ENCODE measurements at places on chromosomes 3 and 15.

GRCh38 chr15:35111861-35112260 is 26.8 kb upstream of the NANOGP8 start:
- DNase-seq, result no peak

DNA sequence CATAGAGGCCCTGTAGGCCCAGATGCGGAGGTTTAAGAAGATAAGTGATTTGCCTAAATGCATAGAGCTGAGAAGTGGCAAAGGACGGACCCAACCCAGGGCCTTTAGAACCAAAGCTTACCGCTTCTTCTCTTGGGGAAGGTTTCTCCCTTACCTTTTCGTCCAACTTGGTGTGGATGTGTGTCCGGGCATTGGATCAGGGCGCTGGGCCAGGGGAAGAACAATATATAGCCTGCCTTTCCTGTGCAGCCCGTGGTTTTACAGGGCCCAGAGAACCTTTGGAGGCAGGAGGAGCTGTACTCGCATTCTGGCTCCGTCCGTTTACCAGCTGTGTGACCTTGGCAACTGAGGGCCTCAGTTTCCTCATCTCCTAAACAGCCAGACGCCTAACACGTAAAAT is 686 bp upstream of the P3H2 start:
- no peak for DNase-seq

DNA sequence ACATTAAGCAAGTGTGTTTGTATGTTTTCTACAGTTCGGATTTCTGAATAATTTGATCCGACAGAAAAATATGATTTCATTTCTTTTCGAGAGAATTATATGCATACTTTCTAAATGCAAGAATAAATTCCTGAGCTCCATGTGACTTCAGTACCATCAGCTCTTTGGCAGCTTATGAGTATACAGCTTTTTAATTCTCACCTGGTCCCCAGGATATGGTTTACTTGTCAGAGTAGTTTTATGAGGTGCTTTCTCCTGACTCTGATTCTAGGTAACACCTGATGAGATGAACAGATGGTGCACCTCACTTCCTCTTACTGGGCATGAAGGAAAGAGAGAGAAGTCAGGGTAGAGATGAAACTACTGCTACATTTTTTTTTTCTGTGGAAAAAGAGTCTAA is 3.1 kb downstream of the HGD start:
- no peak for DNase-seq

- no peak for DNase-seq
These were observed 185.5 kb upstream of the GPR149 start for GRCh38 chr3:154615471-154615870.

DNA sequence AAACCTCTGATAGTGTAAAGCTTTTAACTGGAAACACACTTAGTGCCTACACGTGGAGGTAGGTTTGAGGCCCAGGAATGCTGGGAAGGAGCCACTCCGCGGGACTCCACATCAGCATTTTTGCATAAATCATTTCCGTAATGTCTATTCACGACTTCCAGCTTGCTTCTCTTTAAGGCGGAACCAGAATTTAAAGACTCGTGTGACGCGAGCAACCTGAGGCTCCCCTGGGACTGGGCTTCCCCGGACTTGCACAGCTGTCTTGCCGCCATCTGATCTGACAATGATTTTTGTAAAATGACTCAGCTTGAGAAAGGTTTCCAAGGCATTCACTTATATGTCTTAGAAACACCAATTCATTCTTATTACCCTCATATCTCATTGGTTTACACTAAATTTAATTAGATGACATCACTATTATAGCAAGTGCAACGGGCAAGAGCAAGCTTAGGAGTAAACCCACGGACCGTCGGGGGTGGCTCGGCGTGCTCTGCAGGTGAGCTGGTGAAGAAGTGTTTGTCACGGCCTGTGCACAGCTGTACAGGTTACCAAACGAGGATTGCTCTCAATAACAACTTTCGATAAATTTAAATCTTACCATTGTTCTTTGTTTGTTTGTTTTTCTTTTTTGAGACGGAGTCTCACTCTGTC is 95.2 kb downstream of the CHSY1 start:
- DNase-seq, result no peak

GRCh38 chr3:87568331-87568730 is 291.9 kb upstream of the POU1F1 start:
- DNase-seq, result no peak

GRCh38 chr3:112744825-112745566 is 101.7 kb downstream of the CD200R1L start:
- DNase-seq, result no peak

GRCh38 chr3:127975153-127976029 is 60.4 kb downstream of the KBTBD12 start:
- DNase-seq, result no peak

- no peak for DNase-seq
These were observed 246.7 kb downstream of the MCTP2 start for GRCh38 chr15:94477913-94478553.

DNA sequence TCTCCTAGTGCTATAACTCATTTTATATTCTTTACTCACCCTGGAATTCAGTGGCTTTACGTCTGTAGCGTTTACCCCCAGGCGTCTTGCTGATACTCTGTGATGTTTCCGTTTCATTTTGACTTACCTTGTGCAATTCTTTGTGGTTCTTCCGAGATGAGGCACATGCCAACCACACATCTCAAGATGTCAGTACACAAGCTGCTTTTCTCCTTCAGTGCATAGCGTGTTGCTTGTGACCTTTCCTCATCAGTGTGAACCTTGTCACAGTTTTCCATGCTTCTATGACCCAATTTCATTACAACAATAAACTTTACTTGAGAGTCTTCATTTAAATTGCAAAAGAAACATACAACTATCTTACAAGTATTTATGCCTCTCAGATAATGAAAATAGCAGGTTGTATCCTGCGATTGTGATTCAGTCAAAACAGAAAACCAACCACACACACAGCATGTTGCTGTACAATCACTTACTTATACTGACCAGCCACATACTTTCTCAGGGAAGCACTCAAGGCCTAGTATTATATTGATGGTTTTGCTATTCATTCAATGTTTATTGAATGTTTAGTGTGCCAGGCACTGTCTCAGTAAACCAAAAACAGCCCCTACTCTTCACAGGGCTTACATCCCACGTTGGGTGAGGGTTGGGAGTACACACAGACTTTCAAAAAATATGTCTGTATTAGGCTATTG is 4.6 kb upstream of the TBL1XR1 start:
- peak; percentile 43 for DNase-seq

DNA sequence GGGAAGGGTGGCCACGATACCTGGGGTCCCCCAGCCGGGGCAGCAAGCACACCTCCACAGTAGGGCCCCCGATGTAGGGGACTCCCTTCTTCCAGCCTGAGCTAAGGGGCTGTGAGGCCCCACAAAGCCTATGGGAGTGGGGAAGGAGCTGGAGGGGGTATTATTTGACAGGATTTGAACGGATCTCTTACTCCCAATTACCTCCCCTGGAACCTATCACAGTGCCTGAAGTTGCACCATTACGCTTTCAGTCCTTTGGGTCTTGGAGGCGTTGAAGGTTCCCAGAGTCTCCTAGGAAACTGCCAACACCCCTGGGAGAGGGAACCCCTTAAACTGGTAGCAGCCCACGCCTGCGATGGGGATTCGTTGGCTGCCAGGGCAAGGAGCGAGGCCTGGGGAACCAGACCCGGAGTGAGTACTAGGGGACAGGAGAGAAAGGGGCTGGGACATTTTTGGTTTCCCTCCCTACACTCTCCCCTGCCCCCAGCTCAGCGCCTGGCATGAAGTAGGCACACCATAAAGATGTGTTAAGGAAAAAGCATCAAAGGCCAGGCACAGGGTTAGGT is 409 bp upstream of the LHFPL4 start:
- no peak for DNase-seq

GRCh38 chr15:39290711-39291435 is 290.0 kb upstream of the THBS1 start:
- no peak for DNase-seq

DNA sequence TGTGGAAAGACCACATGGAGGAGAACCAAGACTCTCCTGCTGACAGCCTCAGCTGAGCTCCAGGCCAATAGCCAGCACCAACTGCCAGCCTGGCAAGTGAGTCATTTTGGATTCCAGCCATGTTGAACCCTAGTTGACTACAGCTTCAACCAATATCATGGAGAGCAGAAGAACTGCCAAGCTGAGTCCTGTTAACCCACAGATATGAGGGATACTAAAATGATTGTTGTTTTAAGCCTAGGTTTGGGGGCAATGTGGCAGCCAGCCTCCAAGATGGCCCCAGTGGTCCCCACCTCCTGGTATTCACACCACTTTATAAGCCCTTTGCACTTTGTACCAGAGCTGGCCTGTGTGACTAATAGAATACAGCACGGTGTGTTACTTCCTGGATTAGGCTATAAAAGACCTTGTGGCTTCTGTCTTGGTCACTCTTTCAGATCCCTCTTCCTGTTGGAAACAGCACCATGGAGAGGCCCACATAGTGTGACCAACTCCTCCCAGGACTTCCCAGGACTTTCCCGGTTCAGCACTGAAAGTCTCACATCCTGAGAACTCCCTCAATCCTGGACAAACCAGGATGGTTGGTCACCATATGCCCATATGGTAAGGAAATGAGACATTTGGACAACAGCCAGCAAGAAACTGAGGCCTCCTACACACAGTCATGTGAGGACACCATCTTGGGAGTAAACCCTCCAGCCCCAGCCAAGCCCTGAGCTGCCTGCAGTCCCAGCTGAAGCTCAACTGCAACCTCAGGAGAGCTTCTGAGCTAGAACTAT is 32.4 kb upstream of the CDV3 start:
- no peak for DNase-seq

DNA sequence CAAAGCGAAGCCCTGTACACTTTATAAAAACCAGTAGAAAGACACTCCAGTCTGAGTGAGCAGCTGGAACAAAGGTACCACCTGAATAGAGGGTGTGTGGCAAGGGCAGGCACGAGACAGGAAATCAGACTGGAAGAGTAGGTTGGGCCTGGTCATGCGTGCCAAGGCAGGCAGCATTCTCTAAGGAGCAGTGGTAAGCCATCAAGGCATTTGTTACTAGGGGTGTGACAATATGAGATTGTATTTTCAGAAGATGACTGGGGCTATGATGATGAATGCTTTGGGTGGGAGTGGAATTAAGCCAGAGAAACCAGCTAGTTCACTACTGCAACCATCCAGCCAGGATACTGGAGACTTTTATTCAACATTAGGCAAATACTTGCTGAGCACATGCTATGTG is 5.0 kb downstream of the JMJD7 start:
- no peak for DNase-seq

GRCh38 chr3:126989316-126990023 is 6.6 kb downstream of the PLXNA1 start:
- DNase-seq, result no peak

DNA sequence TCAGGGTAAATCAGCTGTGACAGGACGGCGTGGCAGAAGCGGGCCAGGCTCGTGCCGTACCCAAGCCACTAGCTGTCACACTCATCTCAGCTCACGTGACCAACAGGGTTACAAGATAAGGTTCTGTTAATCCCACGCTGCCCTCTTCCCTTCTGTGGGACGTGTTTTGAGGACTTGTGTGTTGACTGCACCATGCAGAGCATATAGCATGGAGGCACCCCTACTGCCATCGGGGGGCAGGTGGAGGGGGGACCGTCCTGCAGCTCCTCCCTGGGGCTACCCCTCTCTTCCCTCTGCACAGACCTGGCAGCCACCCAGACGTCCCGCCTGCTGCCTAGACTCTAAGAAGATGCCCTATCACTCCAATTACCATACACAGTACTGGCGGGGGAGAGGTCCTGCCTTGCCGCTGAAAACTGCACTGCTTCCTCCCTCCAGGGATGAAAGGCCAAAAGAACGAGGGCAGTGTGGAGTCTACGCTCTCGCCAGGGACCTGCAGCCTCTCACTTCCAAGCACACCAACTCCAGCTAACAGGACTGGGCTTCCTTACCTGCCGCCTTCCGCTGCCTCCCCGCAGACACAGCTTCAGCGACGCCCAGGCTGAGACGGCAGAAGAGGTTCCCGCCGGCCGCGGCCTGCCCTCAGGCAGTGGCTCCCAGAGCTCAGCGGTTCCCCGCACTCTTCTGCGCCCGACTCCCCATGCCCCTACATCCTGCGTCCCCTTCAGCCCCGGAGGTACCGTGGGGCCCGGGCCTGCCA is at the start of gene TNK2:
TNK2 (minus strand) TSS at position 618 of the 760 bp plus-strand sequence. CDS start 19,963 bp downstream, outside the sequence.
- DNase-seq, result peak; percentile 39
